ENCODE measurements at places on chromosomes 5 and 9. TPM values are rescaled to one million over a fixed set of nuclear protein-coding genes. Genes with fewer than 3 reads are reported as not detected.

DNA sequence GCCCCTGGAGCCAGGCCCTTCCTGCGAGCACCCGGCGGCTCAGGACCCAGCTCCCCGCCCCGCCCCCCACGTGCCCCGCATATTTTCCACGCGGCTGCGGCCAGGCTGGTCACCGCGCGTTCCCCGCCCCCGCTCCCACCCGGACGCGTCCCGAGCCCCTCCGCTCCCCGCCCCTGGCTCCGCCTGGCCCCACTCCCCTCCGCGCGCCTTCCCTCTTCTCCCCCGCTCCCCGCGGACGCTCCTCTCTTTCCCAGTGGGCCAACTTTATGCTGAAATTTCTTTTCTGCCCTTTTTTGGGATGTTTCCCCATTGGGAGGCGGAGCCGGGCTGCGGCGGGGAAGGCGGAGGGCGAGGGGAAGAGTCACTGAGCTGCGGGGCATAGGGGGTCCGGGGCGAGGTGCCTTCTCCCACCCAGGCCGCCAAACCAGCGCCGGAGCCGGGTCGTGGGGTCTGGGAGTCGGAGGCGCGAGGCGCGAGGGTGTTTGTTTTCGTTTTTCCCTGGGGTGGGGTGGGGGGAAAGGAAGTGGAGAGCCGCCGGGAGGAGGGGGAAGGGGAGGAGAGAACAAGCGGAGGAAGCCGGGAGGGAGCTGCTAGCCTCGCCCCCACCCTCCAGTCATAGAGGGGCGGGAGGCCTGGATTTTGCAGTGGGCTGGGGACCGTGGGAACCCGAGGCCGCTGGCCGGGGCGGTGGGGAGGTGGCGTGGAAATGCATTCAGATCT lies 1.0 kb upstream of the TPM2 start:
- DNase-seq = peak; percentile 43

DNA sequence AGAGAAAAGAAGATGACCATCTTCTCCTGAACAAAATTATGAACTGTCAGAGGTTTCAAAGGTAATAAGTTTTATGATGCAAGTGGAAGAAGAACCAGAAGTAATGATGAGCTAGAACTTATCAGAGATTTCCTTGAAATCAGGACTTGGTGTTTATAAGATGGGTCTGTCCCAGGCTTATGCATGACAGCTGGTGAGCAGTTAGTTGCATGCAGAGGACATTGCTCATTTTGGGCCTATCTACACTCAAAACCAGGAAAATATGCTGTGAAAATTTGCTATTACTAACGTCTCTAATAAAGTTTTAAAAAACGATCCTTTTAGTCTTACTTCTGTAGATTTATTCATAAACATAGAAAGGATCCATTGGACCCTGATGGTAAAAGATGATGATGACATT lies 6.6 kb upstream of the STC2 start:
- DNase-seq = no peak

DNA sequence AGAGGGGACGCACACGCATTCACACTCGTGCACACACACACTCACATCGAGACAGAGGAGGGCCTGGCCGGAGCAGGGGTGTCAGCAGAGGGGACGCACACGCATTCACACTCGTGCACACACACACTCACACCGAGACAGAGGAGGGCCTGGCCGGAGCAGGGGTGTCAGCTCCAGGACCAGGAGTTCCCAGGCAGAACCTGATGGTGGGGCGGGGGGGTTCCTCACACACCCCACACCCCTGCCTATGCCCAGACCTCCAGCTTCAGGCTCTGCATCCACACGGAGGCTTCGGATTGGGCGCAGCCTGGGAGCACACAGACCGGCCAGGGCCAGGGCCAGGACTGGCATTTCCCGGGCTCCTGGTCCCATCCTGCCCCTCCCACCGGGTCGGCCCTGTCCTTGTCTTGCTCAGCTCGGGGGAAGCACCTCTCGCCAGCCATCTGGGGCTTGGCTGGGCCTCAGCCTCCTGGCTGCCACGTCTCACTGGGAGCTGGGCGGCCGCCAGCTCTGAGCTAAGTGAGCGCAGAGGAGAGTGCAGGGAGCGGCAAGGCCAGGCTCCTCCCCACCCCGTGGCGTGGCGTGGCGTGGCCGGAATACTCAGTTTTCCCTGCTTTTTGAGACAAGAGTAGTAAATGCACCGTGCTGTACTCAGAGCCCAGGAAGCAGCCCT lies 31.3 kb downstream of the ADAMTS2 start:
- DNase-seq = no peak

- no peak for DNase-seq
These were observed 249.4 kb downstream of the FAM170A start for GRCh38 chr5:119878712-119879111.

- DNase-seq = no peak
These were observed 108.7 kb upstream of the SHB start for GRCh38 chr9:38177680-38178079.

- DNase-seq = no peak
These were observed 28.8 kb downstream of the TNIP1 start for GRCh38 chr5:151051931-151052608.

DNA sequence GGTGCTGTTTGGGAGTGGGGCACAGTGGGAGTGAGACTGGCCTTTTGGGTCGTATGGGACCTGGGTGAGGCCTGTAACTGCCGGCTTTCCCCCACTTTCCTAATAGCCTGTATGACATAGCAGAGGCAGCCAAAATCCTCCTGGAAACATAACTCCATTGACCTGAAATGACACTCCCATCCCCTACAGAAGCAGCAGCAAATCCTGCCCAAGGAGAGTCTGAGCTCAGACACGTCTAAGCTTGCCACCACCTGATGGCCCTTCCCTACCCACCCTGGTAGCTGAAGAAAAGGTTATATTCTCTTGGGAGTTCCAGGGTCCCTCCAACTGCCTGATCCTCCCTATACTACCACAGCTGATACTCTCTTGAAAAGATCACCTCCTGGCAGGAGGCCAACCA lies 179.8 kb upstream of the ARRDC3 start:
- DNase-seq = no peak

GRCh38 chr5:98301547-98301946 lies 471.9 kb upstream of the RGMB start:
- DNase-seq = no peak

- no peak for DNase-seq
These were observed 109.1 kb downstream of the SUSD1 start for GRCh38 chr9:112065806-112066606.

GRCh38 chr5:77218263-77218662 lies 7.8 kb downstream of the PDE8B start:
- DNase-seq = no peak

DNA sequence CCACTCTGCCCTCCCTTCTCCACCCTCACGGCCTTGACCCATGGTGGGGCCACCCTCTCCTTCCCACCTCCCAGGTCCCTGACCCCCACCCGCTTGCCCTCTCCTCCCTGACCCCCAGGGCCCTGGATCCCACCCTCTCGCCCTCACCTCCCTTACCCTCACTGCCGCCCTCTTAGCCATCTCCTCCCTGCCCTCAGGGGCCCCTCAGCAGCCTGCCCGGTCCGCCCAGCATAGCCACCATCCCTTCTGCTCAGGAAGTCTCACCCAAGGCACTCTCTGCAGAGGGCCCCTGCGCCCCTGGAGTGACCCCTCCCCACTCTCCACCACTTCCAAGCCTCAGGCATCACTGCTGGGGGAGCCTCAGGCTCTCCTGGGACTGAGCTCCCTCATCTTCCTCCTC lies 66.3 kb downstream of the MRPL36 start:
- DNase-seq = no peak

DNA sequence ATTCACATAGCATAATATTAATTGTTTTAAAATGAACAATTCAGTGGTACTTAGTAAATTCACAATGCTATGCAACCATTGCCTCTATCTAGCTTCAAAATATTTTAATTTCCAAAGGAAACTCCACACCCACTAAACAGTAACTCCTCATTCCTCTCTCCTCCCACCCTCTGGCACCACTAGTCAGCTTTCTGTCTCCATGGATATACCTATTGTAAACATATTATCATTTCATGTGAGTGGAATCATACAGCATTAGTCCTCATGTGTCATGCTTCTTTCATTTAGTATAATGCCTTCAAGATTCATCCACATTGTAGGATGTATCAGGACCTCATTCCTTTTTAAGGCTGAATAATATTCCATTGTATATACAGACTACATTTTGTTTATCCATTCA lies 48.6 kb downstream of the PHF2 start:
- DNase-seq = no peak

GRCh38 chr5:121630402-121630801 lies 221.3 kb upstream of the FTMT start:
- no peak for DNase-seq

GRCh38 chr5:78899922-78900362 lies 85.2 kb downstream of the ARSB start:
- peak; percentile 18 for DNase-seq

DNA sequence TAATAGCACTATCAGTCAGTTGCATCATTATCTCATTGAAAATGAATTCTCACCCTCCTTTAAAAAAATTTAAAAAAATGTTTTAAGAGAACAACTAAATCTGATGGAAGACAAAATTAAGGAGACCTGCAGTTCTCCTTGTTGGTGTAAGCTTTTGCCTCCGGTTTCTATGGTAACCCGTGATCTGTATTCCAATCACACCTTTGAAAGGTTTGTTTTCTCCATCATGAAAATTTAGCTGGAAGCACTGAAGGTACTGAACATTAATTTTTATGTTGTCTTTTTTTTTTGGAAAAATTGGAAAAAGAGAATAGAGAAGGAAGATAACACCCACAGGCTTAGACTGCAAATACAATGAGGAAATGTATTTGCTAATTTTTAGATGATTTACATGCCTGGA lies 2.5 kb upstream of the BASP1 start:
- DNase-seq = no peak

GRCh38 chr5:63726496-63726895 lies 235.7 kb downstream of the HTR1A start:
- DNase-seq = no peak

DNA sequence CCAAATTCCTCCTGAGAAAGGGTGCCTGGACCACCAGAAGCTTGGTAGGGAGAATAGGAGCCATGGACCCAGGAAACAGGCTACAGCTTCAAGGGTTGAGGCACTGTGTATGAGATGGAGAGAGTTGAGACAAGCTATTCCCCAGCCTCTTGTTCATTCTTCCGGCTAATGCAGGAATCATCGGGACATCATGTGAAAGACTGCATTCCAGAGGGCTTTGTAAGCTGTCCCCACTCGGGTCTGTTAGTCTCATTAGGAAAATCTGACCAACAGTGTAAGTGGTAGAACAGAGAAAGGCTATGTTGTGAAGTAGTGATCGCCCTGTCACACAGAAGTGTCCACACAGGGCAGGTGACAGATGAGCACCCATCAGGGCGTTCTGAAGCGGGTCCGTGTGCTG lies 81.4 kb downstream of the GABBR2 start:
- no peak for DNase-seq

DNA sequence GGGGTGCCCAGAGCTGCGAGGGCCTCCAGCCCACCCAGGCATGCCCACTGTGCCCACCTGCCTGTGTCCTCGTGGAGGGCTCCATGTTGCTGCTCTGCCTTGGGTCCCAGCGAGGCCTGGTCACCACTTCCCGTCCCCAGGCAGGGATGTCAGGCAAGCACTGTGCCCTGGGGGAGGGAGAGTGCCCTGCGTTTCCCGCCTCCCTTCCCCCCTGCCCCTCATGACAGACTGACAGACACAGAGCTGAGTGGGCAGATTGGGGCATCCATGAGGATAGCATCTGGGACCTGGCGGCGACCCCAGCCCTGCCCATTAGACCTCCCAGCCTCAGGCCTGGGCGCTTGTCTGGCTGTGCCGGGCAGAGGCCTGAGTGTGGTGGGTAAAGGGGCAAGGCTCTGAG lies 56.9 kb downstream of the KCNT1 start:
- DNase-seq = no peak

Gene IRX2
- not detected for total RNA-seq

Gene ECSCR
- total RNA-seq = 0.81 TPM

Gene CDK5RAP2
- total RNA-seq = 99.7 TPM

Gene GPR150
- 0.94 TPM for total RNA-seq

Gene ADAMTS16
- not detected for total RNA-seq

Gene SLC34A3
- not detected for total RNA-seq

Gene FBN2
- total RNA-seq = not detected

Gene PCDHGA11
- 0.17 TPM for total RNA-seq

Gene ITK
- total RNA-seq = 340 TPM

Gene EXOSC3
- 99.7 TPM for total RNA-seq

Measured in activated naive CD4-positive, alpha-beta T cell treated with anti-CD3 and anti-CD28 coated beads for 36 hours (primary cell).